ENCODE measurements at places on chromosomes 16 and 17. TPM values are rescaled to one million over a fixed set of nuclear protein-coding genes. Genes with fewer than 3 reads are reported as not detected.

Gene CORO1A
- total RNA-seq, result 26.7 TPM

Gene NPW
- total RNA-seq, result 8.4 TPM

DNA sequence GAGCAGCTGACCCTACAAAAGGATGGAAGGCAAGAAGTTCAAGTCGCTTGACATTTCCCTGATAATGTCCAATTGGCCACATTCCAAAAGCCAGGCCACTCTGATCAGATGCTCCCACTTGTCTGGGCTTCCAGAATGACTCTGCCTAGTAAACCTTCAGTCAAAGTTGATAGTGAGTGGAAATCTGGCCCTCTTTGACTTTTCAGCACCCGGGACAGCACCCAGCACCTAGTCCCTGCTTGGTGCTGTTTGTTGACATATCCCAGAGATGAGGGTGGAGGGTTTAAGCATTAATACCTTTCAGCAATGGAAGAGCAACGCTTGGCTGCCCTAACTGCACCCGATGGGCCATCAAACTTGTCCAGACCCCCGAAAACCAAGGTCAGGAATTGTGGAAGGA lies 131.3 kb downstream of the AIPL1 start:
- DNase-seq, result peak; percentile 45

Gene PMFBP1
- total RNA-seq, result 1.4 TPM

Gene NME4
- 39.2 TPM for total RNA-seq

Gene GPR139
- total RNA-seq, result not detected

Gene RGS11
- not detected for total RNA-seq

Gene SLFN13
- 14.2 TPM for total RNA-seq

- DNase-seq, result no peak
Measured at GRCh38 chr17:40605306-40605705, 40.0 kb upstream of the CCR7 start.

DNA sequence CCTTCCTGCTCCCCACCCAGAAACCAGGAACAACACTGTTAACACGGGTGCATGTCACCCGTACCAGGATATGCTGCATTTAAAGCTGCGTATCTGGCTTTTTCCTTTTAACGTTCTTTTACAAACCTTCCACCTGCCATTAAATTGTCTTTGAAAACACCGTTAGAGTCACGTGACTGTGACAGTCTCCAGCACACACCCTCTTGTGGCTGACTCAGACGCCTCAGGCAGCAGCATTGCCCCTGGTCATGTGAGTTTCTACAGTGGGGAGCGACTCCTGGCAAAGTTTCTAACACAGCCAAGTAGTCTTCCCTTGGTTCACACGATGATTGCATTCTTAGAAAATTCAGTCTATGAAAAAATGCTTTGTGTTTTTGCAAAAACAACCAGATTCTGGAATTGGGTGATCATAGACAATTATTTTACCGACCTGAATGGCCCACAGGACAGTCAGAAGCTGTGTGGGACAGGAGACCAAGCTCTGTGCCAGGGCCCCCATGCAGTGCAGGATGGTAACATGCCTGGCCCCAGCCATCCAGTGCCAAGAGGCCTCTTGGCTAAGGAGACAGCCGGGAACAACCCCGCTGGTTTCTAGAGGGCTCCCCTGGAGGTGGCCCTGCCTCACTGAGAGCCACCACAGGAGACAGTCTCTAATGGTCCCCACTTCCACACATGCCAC lies 199.1 kb downstream of the KATNIP start:
- no peak for DNase-seq

DNA sequence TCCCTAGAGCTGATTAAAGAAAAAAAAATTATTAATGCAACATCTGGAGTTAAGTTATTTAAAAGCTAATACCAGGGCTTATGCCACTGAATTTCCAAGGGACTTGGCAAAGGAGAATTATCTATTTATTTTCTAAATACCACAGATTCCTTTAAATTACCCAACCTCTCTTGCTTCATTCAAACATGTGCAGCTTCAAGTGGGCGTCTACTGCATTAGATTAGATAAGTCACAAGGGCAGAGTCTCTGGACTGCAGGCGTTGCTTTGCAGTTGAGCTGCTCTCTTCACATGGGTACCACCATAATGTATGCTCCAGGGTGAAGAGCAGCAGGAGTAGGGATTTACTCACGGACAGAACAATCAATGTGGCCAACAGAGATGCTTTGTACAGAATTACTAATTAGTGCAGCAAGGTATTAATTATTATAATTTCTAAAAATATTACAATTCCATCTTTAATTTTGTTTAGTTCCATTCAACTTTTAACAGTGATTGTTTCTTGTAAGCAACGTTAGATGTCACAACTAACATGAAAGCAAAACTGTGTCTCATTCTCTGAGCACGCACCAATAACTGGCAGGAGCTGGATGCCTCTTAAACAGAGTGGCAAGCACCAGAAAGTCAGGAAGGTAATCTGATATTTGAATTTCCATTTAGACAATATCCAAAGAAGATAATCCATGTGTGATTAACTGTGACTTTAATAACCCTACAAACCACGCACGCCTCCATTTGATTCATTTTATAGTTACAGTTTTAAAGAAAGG lies 214.2 kb downstream of the STX8 start:
- no peak for DNase-seq

DNA sequence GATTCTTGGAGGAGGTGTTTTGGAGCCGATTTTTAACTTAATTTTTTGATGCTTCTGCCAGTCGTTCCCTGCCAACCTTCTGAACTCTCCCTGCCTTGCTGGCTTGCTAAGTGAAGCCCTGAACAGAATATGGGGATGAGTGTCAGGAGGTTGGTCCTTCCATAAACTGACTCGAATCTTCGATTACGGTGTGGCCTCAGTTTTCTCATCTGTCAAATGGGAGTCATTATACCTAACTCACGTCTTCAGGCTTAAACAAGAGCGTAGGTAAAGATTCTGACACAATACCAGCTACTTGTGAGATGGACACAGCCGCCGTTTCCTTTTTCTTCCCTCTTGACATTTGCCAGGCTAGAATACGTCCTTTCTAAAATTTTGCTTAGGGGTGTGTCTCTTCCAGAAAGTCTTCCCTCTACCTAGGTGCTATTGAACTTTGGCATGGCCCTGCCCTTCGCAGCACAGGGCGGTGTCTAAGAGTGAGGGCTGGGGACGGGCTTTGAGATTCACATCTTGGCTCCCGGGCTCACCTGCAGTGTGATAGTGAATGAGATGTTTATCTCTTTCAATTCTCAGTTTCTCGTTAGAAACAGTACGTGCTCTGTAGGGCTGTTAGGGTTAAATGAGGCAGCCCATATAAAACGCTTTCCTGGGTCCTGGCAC lies 190.6 kb upstream of the SDK2 start:
- no peak for DNase-seq

DNA sequence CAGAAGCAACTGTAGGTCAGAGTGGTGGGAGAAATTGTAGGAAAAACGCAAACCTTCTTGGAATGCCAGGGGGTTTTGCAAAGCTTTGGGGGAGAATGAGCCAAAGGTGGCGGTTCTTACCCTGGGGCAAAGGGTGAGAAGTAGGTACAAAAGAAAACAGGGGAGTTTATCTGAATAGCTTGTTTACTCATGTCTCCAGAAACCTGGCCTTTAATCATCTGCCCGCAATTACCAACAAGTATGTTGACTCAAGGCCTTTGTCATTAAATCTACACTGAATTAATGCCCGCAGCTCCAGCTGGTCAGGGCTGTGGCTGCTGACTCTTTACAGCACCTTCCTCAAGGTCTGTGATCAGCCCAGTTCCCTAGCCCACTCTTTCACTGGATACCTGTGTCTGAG lies 320.1 kb downstream of the CBLN1 start:
- no peak for DNase-seq

Gene CCDC154
- not detected for total RNA-seq

DNA sequence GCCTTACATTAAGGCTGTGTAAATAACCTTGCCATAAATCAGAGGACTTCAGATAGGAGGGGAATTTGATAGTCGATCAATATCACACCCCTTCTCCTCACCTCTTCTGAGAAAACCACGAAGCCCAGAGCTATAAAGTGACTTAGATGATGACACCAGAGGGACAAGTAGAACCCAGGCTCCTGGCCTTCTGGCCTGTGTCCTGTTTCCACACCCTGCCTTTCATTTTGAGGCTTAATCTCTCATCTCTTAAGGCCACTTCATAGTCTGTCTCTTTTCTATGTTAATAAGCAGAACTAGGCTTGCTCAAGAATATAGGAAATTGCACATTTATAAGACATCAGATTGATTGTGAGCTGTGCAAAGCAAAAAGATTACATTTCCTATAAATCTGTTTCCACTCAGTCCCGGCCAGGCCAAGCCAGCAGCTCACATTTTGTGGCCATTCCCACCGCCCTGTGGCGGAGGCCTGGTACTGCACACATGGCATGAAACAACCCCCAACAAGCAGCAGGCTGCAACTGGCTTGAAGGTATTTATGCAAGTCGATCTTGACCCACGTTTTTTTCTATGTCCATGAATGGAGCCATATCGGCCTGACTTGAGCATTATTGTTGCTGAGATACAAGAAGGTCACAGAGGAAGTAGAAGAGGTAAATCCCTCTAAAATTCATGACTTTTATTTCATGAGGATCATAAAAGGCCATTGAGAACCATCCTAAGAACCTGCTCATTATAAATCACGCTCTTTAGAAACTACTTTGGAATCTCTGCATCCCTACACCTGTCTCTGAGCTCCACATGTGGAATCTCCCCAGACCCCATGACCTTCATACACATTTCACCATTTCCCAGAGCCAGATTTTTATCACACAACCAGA lies 93.7 kb downstream of the PMP22 start:
- DNase-seq, result peak; percentile 66

Gene C16orf96
- total RNA-seq, result 0.09 TPM

DNA sequence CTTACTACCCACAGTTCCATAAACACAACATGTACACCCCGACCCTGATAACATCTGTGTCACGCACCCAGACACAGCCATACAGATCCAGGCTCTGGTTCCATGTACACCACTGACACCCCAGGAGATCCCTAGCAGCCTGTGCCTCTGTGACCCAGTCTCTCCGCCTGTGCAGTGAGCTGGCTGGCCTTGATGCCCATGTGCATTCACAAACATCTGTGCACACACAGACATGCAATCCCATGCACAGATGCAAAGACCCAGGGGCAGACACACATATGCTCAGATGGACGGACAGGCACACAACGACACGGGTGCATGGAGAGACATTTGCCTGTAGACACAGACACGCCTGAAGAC lies 4.1 kb downstream of the CCDC102A start:
- no peak for DNase-seq

- DNase-seq, result no peak
Measured at GRCh38 chr17:8012996-8013640, 10.7 kb downstream of the GUCY2D start.

DNA sequence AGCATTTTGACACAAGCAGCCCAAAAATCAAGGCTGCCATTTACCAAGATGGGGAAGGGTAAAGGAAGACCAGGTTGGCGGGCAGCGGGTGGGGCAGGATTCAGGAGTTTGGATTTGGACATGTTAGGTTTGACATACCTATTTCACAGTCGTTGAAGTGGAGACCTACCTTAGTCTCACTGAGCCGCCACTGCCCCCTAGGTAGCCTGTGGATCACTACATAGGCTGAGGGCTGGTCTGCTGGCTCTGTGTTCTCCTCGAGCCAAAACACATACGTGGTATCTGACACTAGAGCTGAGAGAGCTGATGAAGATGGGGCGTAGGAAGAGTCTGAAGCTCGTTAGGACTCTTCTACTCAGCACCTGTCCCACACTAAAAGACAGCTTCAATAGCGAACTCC lies 115.1 kb downstream of the HIC1 start:
- no peak for DNase-seq

- DNase-seq, result no peak
Measured at GRCh38 chr16:25895380-25895779, 203.6 kb downstream of the HS3ST4 start.

Gene MYH8
- total RNA-seq, result not detected

Gene ARHGAP23
- total RNA-seq, result 31.8 TPM

GRCh38 chr17:66727634-66728570 lies 107.0 kb upstream of the CACNG5 start:
- peak; percentile 42 for DNase-seq

Gene HSD17B1
- total RNA-seq, result 1.0 TPM

DNA sequence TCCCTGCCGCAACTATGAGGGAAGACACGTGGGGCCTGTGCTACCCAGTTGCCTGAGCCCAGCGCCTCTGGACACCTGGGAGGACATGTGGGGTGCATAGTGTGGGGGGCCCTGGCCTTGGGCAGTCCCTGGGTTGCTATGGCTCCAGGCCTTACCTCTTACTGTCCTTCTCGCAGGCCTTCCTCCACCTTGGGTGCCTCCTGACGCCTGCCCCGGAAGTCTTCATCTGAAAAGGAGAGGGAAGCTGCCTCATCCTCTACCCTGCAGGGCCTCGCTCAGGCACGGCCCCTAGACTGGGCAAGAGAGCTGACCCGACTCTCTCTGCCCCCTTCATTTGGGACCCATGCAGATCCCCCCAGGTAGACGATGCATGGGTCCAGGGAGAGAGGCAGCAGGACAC lies 16.5 kb upstream of the MRPS23 start:
- no peak for DNase-seq

Gene CFAP119
- total RNA-seq, result 0.33 TPM

Gene LITAFD
- not detected for total RNA-seq

- no peak for DNase-seq
Measured at GRCh38 chr16:90084215-90084950, 7.3 kb upstream of the PRDM7 start.

Gene IRX6
- not detected for total RNA-seq

GRCh38 chr17:8630227-8630801 lies at the start of gene MYH10:
MYH10 (minus strand) TSS chr17:8630725; CDS start chr17:8623246, 7,479 bp downstream.
- DNase-seq, result peak; percentile 44

DNA sequence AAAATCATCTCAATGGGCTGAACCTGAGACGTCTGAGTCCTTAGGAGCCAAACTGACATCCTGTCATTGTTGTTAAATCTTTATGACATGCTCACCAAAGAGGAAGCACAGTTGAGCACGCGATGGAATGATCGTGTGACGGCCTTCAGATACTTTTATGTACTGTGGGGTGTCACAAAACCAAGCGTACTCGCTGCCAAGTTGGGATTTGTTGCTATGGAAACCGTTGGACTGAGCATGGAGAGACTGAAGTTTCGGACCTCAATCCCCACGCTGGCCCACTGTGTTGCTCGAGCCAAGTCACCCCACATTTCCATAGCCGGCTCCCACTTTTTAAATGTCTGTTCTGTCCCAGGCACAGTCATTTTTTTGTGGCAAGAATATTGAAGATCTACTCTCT lies 222.8 kb upstream of the SDK2 start:
- DNase-seq, result no peak

Gene B4GALNT2
- not detected for total RNA-seq

Gene GPRC5C
- 86.3 TPM for total RNA-seq

DNA sequence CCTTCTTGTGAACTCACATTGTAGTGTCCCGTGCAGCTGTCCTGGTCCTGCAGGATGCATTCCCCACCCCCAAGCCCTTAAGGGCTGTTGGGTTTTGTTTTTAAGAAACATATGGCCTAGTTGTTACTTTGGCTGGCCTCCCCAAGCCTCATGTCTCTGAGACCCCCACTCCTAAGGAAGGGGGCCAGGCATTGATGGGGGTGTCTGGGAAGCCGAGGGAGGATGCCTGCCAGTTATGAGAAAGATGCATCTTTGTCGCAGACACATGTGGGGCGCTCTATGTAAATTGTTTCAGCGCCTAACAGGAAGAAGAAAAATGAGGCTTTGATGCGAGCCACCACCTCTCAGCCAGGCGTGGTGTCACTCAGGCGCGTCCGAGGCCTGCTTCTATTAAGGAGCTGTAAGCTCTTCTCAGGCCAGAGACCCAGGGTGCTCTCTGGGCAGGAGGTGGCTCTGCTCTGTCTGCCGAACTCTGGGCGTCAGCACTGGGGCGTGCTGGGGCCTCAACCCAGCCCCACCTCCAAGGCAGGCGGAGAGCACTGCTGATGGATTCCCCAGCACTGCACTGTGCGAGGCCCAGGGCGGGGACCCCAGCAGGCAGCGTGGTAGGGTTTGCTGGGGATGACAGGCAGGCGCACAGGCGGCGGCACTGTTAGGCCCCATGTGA lies 70.6 kb downstream of the SREBF1 start:
- DNase-seq, result no peak

Gene TMEM235
- not detected for total RNA-seq
